Stimulated activated CD8-positive, alpha-beta memory T cell treated with anti-CD3 and anti-CD28 coated beads, Interleukin-7, amount 100 ng/mL, for 1 hour (primary cell): ENCODE measurements at places on chromosomes 1 and 21.
A peak's percentile ranks its signal among the peaks of the same experiment; 100 is the strongest.

GRCh38 chr1:162535501-162535900 lies 26.0 kb upstream of the UAP1 start:
- no peak for DNase-seq

DNA sequence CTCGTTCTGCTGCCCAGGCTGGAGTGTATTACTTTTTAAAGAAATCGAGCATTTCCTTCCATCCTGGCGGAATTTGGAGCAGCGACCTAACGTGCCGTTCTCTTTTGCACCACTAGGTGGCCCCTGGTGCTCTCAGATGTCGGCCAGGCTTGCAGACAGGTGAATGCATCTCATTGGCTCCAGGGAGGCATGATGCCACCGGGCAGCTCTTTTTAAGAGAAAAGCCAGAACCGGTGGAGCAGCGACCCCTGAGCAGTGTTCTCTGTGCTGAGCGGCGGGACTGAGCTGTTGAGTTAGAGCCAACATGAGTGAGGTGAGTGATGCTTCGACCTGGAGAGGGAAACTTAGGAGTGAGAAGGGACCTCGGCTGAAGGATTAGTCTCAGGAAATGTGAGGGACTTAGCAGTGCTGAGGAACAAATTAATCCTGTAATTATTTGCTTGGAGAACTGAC lies at the start of gene PCP4:
PCP4 (plus strand) TSS at position 241 of the 453 bp plus-strand sequence; CDS start at position 305, 64 bp downstream.
- DNase-seq, result no peak

DNA sequence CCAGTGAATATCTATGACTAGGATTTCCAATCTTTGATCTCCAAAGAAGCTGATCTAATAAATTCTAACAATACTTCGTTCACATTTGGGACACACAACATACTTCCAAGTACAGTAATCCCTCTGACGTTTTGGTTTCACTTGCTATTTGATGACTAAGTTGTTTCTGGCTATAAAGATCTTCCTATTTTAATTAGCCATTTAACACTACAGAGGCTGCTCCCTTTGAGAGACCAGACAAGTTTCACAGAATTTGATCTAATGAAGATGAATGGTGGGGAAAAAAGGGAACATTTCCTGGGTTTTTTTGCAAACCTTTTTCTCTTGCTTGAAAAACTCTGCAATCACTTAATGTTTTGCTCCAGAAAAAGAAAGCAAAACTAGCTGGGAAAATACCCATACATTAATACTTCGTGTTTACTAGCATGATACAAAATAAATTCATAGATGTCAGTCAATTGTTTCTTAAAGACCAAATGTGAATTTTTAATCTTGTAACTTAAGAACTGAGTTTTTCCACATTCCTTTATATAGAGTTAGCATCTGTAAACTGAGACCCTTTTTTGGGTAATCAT lies 28.0 kb upstream of the GLIS1 start:
- DNase-seq, result no peak

DNA sequence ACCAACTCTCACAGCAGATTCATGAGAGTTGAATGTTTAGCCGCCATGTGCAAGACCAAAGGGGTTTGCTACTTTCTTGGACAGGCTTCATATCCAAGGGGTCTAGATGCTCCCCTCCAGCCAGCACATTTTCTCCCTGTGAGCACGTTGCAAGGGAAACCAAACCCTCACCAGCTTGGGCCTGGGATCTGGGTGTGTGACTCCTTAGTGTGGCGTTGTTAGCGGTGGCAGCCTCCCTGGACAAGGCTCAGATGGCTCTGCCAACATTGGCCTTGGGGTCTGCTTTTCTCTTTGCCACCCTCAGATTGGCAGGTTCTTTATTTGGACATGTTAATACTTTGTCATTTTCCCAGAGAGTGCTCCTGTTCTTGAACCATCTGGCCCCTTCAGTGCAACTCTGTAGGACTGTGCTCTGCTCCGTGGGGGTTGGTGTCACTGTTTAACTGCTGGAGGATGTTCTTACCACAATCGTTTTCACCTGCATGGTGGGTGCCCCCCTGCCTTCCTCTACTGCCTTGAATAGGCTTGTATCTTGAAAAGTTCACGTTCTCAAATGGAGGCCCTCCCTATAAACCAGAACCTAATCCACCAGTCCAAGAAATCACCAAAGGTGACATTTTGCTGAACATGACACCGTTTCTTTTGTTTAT lies 13.4 kb downstream of the ABCG1 start:
- no peak for DNase-seq

- no peak for DNase-seq
Measured at GRCh38 chr1:157975228-157975950, 18.1 kb upstream of the KIRREL1 start.

- DNase-seq, result no peak
Measured at GRCh38 chr1:81605023-81605422, 195.7 kb upstream of the ADGRL2 start.

DNA sequence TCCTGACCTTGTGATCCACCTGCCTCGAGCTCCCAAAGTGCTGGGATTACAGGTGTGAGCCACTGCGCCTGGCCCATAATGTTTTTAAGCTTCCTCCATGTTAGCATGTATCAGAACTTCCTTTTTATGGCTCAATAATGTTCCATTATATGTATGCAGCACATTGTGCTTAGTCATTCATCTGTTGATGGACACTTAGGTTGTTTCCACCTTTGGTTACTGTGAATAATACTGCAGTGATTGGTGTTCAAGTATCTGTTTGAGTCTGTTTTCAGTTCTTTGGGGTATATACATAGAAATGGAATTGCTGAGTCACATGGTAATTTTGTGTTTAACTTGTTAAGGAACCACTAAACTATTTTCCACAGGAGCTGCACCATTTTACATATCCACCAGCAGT lies 17.7 kb downstream of the CMPK1 start:
- no peak for DNase-seq

DNA sequence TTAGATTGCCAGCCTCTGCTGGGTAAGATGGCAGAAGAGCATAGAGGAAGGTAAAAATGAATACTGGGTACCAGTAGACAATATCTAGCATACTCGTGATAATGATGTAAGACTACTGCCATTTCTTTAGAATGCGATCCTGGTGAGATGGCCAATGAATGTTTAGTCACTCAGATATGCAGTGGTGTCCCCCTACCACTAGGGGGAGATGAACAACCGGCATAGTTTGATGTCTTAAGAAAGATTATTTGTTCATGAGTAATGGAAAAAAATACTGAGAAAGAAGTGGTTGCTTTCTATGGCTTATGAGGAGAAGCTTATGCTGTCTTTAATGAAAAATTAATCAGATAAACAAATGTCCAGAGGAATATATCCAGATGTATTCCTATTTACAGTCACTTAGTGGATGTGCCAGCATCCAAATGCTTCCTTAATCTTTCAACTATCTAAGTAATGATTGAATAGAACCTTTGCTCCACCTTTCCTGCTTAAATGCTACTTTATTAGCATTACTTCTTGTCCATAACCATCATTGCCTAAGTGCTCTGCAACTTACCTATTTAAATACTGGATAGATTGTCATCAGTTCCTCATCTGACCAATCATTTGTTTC lies 256.6 kb downstream of the ST6GALNAC3 start:
- no peak for DNase-seq

- peak; percentile 34 for DNase-seq
Measured at GRCh38 chr1:205285381-205286101, 36.0 kb downstream of the NUAK2 start.

DNA sequence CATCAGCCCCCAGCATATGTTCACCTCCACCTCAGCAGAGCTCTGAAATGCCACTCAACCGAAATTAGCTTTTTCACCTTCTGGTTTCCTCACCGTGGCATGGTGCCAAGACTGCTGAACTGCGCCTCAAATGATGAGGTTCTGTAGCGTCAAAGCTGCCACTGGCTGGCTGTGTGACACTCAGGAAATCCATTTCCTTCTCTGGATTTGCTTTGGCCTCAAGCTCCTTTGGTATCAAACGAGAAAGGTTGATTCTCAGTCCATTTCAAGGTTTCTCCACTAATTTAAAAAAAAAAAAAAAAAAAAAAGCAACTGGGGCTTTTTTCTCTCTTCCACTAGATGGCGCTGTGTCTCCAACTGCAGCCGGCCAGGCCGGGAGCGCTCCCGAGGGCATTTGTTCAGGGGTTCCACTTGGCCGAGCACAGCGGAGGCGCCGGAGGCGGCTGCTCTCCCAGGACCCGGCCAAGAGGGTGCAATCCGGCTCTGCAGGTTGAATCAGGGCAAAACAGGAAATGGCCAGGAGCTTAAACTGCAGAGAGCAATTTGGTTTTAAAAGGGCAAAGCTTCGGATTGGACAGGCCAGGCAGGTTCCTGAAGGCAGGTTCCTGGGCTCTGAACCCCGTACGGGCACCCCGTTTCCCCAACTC lies 26.5 kb upstream of the PLA2G2C start:
- DNase-seq, result no peak

- no peak for DNase-seq
Measured at GRCh38 chr1:185406006-185406690, 89.1 kb upstream of the IVNS1ABP start.

DNA sequence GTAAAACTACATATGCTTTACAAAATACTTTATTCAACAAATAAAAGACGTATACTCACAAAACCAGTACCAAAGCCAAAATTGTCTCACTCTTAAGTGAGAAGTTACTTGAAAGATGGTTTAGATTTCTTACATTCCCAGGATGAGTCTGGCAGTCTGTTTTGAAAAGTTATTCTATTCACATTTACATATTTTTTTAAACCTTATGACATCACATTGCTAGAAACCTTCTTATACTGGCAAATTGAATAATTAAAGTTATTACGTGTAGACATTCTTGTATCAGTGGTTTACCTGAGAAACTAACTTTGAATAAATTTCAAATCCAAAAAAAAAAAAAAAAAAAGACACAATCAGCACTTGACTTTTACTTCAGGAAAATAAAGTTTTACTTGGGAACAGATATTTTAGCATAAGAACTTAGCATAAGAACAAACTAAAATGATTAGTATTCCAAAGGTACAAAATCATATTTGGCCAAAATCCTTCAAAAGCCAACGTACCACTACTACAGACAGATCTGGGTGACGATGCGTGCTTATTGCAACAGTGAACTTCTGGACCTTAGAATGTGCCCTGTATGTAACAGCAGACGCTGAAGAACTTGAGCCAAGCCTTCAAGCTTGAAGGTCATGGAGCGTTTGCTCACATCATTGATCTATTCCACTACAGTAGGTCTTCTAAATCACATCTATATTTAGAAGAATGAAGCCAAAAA lies 2.5 kb downstream of the CDC42BPA start:
- no peak for DNase-seq

DNA sequence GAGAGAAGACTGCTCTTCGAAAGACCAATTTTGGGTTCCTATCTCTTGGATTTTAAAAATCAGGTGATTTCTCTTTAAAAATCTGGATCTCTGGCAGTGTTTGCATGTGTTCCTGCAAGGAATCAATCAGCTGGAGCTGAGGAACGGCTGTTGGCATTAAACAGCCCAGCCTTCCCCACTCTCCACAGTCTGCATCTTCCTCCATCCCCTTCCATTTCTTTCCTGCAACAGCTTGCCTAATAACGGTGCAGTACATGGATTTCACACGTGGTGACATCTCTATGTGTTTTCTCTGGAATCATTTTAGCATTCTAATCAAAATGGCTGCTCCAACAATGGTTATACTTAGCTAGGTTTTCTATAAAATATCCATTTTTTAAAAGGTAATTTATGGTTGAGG lies 20.0 kb downstream of the RIPPLY3 start:
- no peak for DNase-seq

GRCh38 chr1:41353744-41354143 lies 7.5 kb upstream of the FOXO6 start:
- no peak for DNase-seq

DNA sequence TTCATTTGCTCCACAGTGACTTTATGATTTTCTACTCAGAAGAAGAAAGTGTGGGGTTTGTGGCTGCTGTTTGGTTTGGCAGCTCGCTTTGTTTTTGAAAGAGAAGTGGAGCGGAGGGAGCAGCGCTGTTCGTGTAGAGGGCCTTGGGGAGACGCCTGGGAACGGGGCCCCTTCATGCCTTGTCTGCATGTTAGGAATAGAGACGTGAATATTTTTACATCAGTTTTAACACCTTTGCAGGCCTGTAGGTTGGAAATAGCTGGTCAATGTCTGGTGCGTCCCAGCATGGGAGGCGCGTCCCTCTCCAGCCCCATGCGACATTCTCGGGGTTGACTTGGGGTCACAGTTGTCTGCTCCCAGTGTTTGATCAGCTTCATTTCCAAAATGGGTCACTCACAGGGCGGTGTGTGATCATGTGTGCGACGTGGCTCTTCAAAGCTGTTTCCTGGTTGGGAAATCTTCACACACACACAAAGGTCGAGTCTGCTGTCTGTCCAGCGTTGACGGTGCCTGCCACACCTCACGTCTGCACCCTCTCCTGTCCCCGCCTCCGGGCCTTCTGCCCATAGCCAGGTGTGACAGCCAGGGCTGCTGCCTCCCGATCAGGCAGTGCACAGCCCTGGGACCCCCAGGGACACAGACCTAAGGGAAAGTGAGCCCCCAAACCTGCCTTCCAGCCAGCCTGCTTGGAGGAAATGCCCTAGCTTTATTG lies 149.2 kb downstream of the PSMG1 start:
- DNase-seq, result no peak

DNA sequence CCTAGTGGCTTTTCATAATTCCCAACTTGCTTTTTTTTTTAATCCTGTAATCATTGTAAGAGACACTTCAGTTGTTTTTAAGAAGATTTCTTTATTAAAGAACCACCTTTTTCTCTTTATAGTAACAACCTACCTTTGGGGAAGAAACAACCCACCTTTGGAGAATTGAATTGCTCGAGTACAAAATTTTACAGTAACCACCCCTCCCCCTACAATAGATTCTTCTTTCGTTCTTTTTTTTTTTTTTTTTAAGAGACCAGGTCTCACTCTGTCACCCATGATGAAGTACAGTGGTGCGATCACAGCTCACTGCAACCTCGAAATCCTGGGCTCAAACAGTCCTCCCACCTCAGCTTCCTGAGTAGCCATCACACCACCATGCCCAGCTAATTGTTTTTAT lies 2.1 kb upstream of the LRRC40 start:
- DNase-seq, result no peak

- DNase-seq, result no peak
Measured at GRCh38 chr1:115160728-115161127, 71.4 kb upstream of the TSPAN2 start.

- no peak for DNase-seq
Measured at GRCh38 chr1:21337454-21337927, 47.2 kb upstream of the ECE1 start.

DNA sequence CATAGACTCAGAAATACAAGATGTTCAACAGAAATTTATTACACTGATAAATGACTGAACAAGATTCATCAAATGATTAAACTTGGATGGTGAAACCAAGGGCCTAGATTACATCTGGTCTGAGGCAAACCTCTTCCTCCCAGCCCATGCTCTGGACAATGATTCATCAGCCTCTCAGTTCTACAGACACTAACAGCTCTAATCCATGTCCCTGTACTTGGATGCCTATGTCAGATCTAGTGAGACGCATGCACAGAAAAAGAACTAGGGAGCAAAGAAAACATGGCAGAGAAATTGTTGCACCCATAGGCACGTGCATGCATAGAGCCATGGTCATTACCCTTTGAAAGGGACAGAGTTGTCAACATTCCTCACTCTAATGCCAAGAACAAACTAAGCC lies 250.1 kb downstream of the KCNH1 start:
- DNase-seq, result no peak

DNA sequence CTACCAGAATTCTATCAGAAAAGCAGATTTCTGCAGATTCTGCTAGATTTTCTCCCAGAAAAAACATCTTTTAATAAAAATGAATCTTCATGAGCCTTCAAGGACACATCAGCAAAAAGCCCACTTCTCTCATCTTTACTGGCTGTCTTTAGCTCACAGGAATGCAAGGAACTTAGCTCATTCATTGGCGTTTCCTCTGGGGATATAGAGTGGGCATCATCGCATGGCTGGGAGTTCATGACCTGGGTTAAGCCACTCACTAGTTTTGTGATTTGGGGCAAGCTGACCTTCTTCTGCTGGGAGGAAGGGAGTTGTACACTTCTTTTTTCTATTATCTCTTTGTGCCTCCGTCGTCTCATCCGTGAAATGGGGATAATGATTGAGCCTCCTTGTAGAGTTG lies 149.7 kb downstream of the KAZN start:
- DNase-seq, result no peak
